ENCODE measurements at places on chromosomes 12 and 14.

DNA sequence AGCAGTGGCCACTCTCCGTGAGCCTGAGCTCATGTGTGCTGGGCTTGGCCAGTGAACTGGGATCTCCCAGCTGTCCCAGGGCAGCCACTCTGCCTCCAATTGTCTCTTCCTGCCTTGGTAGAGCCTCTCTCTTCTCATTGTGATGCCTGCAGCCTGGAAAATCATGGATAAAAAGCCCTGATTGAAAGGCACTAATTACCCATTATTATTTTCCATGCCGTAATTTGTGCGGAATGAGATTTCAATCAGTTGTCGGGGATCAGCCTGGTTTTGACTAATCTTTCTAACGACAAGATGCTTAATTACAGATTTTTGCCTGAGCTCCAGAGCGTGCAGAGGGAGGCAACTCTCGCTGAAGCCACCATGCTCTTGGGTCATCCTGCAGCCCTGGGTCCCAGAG is 52.7 kb downstream of the ESRRB start:
- no peak for DNase-seq

DNA sequence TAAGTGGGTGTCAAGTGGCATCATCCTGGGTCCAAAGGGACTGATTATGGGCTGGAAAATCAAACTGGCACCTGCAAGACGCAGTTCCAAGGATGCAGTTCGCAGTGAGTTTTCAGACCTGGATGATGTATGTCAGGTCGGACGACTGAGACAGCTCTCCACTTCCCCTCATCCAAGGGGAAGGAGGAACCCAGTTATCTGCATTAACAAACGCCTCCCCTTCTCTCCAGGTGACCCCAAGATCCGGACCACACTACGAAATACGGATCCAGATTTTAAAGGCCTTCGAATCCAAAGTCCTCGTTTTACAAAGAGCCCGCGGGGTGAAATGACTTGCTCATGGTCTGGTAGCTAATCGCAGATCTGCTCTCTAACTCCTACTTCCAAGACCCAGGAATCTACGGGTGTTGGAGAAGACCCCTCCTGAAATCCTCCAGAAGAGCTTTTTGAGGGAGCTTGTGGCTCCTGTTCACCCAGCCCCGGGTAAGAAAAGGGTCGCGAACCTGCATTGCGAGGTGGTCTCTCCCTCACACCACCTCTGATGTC is 460 bp upstream of the SYNE2 start:
- no peak for DNase-seq

GRCh38 chr12:95248604-95249360 is 31.2 kb downstream of the VEZT start:
- no peak for DNase-seq

DNA sequence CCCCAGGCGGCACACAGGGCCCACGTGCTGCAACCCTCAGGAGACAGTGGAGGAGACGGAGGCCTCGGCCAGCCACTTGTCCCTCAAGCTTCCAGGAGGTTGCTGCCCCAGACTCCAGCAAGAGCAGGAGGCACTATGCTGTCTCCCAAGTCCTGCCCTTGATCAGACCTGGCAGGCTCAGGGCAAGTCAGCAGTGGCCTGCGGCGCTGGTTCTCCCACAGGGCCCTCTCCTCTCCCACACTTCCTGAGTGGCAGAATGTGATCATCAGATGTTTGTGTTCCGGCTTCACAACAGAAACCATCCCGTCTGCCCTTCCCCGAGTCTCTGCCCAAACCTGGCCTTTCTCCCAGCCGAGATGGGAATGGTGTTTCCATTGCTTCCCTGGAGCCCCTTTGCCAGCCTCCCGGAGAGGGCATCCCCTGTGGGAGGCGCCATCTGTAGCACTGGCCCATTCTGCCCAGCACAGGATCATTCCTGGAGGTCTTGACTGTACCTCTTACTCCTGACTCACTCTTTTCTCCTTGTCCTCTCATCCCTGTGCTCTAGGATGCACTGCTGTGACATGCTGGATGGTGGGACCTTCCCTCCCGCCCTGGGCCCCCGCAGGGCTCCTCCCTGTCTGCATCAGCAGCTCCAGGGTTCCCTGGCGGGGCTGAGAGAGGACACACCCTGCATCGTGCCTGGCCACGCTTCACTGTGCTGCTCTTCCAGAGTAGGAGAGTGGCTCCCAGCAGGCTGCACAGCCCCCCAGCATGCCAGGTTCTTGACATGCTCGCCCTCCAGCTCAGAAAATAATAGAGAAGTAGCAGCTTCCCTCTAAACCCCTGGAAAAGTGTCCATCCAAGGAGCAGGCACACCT is 114.7 kb upstream of the FKBP4 start:
- DNase-seq, result no peak

DNA sequence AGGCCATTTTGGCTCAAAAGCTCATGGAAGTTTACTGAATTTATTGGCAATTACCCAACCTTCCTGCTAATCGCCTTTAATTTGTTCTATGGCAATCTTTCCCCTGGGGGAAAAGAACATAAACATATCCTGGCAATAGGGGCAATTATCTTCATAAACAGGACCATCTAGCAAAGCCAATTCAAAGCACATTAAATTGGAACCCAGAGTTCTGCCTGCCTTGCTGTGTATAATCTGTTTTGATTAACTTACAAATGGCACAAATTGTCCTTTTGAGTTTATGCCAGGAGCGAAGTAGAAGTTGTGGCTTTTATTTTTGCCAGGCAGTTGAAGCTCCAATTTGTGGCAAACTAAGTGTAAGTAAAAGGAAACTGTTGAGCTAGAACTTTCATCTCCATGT is 68.6 kb downstream of the C12orf50 start:
- DNase-seq, result no peak

DNA sequence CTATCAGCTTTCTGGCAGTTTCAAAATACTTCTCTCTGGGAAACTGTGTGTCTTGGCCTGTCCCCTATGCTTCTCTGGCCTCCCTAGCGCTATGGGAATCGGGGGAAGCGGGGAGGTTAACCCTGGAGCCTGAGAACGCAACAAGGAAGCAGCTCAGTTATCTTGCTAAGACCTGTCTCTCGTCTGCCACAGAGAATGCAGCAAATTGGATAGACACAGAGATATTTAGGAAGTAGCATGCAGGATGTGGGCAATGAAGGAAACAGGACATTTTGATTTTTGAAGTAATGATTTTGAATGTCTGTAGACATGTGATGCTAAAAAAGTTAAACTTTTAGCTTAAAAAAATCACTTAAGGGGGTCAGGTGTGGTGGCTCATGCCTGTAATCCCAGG is 6.6 kb upstream of the CALCOCO1 start:
- no peak for DNase-seq

DNA sequence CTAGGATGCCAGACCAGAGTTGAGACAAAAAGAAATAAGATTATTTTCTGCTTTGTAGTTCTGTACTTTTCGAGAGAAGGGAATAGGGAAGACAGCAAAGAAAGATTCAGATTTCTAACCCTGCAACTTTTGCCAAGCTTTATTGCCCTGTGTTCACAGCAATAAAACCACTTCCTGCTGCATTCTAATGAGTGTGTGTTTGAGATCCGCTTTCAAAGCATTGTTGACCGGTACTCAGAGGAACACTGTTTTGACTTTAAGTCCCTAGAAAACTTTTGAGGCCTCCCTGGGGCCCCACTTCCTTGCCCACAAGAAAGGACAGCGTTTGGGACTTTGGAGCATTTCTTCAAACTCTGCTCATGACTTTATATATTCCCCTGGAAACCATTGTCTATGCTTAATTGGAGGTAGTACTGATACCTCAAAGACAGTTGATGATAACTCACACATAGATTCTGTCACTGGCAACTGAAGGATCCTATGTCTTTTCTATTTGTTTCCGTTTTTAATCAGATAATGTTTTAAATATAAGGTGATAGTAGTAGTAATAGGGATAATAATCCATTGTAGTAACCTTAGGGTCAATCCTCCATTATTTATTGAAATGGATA is 1.3 kb downstream of the RNASE6 start:
- peak; percentile 12 for DNase-seq

GRCh38 chr12:123524378-123524777 is 9.1 kb downstream of the RILPL1 start:
- no peak for DNase-seq

All from CD4-positive, alpha-beta T cell (primary cell).